Activated naive CD4-positive, alpha-beta T cell treated with anti-CD3 and anti-CD28 coated beads, Interleukin-2, amount 50 U/mL, for 72 hours (primary cell): ENCODE measurements at places on chromosomes 7 and 10.

- no peak for DNase-seq
Observed at GRCh38 chr7:16758631-16759611, 5.4 kb downstream of the TSPAN13 start.

GRCh38 chr7:130210181-130210935 is 2.7 kb downstream of the SSMEM1 start:
- no peak for DNase-seq

DNA sequence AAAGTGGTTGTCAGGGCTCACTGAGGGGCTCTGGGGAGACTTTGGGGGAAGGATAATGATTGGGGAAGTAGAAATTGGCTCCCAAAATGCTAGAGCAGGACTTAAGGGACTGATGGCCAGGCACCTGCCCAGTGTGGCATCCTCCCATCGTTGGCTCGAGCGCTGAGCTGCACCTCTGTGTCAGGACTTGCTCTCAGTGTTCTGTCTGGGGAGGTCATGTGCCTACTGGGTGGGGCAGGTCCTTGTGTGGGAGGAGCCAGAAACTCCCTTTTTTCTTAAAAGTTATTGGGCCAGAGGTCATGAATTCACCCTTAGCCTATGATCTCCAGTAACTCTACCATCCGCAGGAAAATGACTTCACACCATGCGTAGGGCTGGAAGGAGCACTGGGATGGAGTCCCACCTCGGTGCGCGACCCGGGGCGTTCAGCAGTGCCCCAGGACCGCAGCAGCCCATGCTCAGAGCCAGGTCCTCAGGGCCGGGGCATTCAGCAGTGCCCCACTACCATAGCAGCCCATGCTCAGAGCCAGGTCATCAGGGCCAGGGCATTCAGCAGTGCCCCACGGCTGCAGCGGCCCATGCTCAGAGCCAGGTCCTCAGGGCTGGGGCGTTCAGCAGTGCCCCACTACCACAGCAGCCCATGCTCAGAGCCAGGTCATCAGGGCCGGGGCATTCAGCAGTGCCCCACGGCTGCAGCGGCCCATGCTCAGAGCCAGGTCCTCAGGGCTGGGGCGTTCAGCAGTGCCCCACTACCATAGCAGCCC is 221.9 kb downstream of the EBF3 start:
- DNase-seq, result no peak

GRCh38 chr10:61284222-61284890 is 168.8 kb downstream of the TMEM26 start:
- no peak for DNase-seq

GRCh38 chr10:49138361-49138891 is 4.6 kb upstream of the FAM170B start:
- DNase-seq, result no peak

DNA sequence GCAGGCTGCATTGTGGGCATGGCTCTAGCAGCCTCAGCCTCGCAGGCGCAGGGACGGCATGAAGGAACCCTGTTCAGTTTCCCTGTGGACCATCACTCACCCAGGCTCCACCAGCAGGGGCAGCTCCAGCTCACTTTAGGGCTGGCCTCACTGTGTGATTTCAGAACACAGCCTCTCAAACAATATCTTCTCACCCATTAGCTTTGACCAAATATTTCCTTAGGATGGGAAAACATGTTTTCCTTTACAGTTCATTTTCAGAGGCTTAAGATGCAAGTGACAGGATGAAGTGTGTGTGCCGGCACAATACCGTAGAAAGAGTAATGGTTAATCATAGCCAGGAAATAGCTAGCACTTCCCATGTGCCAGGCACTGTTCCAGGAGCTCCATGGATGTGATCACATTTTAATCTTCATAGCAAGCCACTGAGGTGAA is 58.2 kb downstream of the LANCL2 start:
- no peak for DNase-seq

DNA sequence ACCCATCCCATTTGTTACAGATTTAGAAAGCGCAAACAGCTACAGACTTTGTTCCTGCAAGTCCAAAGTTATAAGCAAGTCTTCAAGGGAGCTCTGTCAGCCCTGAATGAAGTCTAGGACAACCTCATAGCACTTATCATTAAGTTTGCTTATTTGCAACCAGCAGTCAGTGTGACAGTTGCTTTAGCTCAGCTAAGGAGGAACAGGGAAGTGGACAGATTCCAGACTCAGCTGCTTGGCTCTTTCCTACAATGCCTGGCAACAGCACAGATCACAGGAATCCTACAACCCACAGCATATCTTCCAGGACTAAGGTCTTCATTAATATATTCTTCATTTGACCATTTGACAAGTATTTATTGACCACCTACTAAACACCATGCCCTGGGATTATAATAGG is 17.4 kb upstream of the KIF5B start:
- DNase-seq, result no peak

- no peak for DNase-seq
Observed at GRCh38 chr7:155071916-155072571, 1.9 kb downstream of the HTR5A start.
